Occipital lobe (tissue), 3 donors: ENCODE measurements at places on chromosomes 11 and 22.

GRCh38 chr11:94557421-94557820 lies 9.7 kb upstream of the PIWIL4 start:
- no peak for DNase-seq

DNA sequence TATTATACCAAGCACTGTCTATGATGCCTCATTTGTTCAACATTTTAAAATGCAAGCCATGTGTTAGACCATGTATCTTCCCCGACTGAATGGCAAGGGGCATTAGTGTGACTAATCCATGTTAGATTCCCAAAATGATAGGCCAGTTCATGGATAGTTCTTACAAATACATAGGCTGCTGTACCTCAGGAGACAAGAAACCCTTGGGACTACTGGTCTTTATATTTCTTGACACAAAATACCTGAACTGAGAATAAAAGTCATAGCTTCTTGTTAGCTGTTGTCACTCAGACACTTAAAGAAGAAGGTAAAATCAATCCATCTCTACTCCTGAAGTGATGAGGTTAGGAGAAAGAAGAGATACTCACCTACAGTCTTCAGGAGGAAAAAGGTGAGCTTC lies at the start of gene OR8D4:
TSS of gene OR8D4 (plus strand) at position 301 of the 400 bp plus-strand sequence. CDS start 4,265 bp downstream, outside the sequence.
- DNase-seq, result no peak

GRCh38 chr22:36160499-36160942 lies at the start of gene APOL3:
Gene APOL3 (minus strand): TSS chr22:36160755. CDS start chr22:36149055, 11,700 bp downstream.
- no peak for DNase-seq

DNA sequence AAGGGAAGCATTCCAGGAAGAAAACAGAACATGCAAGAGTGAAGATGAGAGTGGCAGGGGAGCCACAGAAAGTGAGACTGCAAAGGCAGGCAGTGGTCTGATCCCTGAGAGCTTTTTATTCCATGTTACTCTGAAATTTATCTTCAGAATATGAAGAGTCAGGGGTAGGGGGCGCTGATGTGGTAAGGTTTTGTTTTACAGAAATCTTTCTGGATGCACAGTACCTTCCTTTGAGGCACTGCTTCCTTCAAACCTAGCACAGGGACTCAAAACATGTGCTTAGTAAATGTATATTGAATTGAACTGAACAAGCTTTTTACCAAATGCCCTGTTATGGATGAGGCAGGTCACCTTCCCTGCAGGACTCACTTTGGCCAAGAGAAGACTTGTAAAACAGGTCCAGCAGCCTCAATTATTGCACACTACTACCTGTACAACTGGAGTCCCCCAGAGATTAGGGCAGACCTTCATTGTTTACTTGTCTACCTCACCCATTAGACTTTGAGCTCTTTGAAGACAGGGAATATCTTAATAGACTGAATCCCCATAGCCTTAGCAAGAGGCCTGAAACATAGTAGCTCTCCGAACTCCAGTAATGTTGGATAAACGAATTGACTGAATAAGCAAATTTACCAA lies 2.2 kb downstream of the PAK1 start:
- DNase-seq, result no peak

GRCh38 chr11:1742371-1742770 lies 8.0 kb downstream of the IFITM10 start:
- no peak for DNase-seq

- DNase-seq, result no peak
Observed at GRCh38 chr22:47088480-47089158, 326.2 kb downstream of the TBC1D22A start.

DNA sequence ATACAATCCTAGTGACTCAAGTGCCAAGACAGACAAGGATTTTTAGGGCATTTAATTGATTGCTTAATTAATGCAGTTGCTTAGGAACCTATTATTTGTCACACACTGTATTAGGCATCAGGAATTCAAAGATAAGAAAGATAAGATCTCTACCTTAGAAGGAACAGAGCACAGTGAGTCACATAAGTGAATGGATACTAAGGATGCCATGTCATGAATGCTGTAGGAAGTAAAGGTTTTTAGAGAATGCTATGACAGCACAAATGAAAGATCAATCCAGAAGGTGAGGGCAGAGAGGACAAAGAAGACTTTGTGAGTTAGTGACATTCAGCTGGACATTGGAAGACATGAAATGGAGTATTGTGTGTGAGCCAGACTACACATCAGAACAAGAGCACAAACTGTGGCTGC lies 147.9 kb upstream of the DDI1 start:
- no peak for DNase-seq

- DNase-seq, result no peak
Observed at GRCh38 chr22:24824250-24824649, 18.2 kb downstream of the SGSM1 start.

DNA sequence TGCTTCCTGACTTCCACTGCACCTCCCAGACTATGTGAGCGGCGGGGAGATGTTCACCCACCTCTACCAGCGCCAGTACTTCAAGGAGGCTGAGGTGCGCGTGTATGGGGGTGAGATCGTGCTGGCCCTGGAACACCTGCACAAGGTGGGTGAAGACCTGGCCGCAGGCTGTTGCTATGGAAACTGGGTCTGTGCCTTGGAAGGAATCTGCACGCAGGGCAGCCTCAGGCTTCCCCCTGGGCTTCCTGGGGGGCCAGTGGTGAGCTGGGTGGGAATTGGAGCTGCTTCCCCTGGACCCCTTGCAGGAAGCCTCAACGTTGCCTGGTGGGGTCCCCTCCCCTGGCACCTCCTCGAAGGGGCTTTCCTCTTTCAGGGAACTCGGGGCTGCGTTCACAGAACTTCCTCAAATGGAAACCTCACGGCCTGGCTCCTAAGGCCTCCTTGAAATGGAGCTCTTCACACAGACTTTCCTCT lies 1.5 kb downstream of the RPS6KA4 start:
- DNase-seq, result no peak

DNA sequence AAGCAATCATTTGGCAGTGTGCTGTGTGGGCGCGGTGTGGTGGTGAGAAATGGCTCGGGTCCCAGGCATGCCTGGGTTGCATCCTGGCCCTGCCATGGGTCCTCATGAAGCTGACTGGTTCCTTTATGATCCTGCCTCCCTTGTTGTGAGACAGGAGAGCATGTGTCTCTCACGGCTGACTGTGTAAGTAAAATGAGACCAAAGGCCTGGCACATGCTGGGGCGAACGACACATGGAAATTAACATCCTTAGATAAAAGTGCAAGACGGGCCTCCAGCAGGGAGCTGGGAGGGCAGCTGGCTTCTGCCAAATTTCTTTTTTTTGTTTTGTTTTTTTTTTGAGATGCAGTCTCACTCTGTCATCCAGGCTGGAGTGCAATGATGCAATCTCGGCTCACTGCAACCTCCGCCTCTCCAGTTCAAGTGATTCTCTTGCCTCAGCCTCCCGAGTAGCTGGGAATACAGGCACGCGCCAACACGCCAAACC lies 9.4 kb upstream of the FBLN1 start:
- DNase-seq, result no peak

DNA sequence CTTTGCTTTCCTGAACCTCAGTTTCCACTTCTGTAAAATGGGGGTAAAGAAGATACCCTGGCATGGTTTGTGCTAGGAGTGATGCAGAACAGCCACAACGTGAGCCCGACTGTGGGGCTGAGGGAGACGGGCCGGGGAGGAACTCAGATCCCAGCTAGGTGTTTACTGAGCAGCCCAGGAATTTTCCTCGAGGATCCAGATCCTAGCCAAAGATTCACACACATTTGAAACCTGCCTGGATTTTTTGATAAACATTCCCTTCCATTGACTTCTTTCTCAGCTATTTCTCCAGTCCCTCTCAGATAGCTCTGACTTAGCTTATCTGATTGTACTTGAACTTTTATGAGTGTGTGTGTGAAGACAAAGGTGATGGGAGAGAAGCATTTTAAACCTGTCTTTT lies 98.0 kb downstream of the KIAA1671 start:
- no peak for DNase-seq

DNA sequence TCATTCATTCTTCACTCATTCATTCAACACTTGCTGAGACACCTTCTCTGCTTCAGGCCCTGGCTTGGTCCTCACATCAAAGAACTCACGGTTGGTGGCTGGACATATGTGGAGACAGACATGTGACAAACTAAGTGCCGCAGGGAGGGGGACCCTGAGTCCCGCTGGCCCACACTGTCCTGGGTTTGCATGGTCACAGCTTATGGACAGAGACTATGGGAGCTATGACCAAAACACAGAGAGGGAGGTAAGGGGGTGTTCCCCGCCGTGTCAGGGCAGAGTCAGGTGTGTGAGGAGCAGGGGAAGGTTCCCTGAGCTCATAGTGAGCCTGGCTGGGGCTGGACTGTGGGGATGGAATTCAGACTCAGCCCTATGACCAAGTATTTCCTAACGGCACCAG lies 123.1 kb downstream of the MPPED1 start:
- no peak for DNase-seq

DNA sequence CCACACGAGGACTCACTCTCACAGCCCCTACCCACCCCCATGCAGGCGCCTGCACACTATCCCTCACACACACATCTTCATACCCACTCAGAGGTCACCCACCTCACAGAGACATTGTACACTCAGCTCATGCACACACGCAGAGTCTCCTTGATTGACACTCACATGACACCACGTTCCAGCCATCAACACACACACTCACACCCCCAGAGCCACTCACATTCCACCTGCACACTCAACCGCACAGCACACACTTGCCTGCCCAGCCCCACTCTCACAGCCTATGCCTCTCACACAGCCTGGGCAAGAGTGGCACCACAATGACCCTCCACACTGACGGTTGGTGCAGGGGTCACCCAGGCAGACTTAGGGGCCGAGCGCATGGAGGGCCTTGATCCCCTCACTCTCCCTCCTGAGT lies 2.2 kb downstream of the SPI1 start:
- DNase-seq, result no peak

DNA sequence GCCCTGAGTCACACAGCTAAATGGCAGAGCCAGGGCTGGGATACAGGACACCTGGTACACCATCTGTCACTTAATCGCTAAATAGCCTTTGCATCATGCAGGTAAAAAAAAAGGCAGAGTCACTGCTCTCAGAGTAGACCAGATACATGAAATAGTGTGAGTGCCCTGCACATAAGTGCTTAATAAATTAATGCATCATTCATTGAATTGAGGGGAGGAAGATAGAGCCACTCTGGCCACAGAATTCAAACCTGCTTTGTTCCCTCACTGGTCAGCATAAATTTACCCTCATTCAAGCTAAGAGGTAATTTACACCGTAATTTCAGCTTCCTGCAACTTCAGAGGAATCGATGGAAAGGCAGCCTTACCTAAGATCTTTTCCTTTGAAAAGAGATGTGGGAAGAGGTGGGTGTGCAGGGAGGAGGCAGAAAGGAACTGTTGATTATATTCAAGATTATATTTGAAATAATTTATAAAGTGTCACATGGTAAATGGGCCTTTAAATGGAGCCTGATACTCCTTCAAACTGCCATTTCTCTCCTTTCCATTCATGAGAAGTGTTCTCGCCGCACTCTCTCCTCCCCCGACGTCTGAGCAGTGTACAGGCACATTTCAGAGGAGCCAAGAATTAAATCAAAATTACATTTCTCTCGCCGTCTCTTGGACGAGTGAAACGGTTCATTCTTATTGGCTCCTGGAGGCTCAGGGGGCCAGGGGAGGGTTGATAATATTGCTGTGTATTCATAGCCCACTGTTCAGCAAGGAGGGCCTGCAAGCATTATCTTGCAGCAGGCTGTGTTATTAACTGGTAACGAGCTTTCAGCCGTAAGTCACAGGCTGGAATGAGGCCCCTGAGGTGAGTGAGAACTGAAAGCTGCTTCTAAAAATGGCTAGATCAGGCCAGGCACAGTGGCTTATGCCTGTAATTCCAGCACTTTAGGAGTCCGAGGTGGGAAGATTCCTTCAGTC lies 52.2 kb upstream of the HMGXB4 start:
- no peak for DNase-seq

- DNase-seq, result no peak
Observed at GRCh38 chr11:115251126-115251525, 253.1 kb downstream of the CADM1 start.

DNA sequence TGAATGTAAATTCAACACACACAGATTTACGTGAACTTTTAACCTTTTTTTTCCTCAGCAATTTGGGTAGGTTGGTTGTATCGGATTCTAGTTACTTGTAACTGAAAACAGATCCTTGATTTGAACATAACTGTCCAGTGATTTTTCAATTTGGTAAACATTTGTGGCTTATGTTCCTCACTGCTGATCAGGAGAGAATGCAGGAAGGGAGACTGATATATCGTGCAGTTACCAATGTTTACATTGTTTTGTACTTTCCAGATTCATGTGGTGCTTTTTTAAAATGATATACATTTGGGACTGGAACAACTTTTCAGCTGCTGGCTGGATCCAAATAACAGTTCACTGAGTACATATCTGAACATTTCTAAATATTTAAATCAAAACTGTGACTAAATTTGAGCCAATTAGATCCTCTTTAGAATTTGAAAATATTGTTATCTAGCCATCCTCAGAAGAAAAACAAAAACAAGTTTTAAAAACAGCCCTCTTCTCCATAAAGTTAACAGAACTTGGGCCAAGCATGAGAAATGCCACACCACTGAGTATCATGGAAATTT lies 84.3 kb upstream of the MTMR2 start:
- no peak for DNase-seq

DNA sequence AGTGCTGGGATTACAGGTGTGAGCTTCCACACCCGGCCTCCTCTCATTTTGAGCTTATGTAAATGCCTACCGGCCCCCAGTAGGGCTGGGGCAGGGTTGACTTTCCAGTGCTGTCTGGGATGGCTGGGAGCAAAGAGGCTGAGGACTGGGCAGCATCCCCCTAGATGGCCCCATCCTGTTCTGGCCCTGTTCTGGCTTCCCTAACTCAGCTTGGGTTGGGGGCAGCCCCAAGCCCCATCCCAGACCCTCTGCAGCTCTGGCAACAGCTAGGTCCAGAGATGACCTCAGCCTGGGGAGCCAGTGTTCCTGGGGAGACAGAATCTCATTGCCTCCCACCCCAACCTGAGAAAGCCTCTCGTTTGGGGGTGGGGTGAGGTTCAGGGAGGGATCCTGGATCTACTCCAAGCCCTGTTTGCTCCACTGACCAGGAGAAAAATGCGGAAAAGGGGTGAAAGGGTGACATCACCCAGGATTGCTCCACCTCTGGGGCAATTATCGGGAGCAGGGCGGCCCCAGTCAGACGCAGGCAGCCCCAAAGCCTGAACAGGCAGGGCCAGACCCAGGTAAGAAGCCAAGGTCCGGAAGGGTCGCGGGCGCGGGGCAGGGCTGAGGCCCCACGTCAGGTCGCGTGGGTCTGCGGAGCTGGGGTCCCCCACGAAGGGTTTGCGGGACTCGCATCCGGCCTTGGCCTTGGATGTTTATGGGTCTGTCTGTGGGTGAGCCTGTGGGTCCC lies at the start of gene PNPLA2:
TSS of gene PNPLA2 (plus strand) at position 519 of the 733 bp plus-strand sequence. CDS start 805 bp downstream, outside the sequence.
- DNase-seq, result no peak

- DNase-seq, result no peak
Observed at GRCh38 chr11:110158317-110159200, 65.4 kb downstream of the ZC3H12C start.

DNA sequence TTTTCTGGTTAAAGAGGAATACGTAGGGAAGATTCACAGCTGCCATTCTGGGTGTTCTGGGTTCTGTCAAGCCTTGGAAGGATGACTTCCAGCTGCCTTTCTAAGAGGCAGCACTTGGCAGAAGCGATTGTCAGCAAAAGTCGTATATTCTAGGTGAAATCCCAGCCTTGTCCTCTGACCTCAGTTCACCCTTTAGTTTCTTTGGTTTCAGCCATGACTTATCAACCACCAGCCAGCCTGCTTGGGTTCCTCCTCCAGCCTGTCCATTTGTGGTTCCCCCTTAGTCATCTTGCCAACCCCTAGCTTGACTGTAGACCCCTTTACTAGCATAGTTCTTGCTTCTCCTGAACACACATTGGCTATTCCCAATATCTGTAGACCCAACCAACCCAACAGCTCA lies 102.3 kb upstream of the CD44 start:
- no peak for DNase-seq

GRCh38 chr11:124556828-124557227 lies 13.0 kb upstream of the OR8A1 start:
- DNase-seq, result no peak

- no peak for DNase-seq
Observed at GRCh38 chr22:37824674-37825641, 1.8 kb downstream of the GALR3 start.
